ENCODE measurements at places on chromosomes 13 and 19.

- no peak for DNase-seq
These were observed 75.3 kb upstream of the SCEL start for GRCh38 chr13:77460195-77460594.

DNA sequence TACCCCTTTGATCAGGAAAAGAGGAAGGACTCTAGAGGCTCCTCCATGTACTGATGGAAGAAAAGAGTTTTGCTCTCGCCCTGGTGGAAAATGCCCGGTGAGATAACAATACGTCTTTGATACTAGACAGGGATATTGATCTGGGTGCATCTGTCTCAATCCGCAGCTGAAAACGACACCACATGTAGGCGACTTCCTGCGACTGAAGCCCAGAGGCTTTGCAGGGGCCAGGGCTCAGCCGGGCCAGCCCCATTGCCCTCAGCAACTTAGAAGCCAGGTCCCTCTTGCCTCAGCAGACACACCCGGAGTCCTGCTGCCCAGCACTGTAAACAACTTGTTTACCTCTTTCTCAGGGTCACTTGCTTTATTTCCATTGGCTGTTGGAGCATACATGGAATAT, 409.4 kb downstream of the IRS2 start:
- DNase-seq = no peak

DNA sequence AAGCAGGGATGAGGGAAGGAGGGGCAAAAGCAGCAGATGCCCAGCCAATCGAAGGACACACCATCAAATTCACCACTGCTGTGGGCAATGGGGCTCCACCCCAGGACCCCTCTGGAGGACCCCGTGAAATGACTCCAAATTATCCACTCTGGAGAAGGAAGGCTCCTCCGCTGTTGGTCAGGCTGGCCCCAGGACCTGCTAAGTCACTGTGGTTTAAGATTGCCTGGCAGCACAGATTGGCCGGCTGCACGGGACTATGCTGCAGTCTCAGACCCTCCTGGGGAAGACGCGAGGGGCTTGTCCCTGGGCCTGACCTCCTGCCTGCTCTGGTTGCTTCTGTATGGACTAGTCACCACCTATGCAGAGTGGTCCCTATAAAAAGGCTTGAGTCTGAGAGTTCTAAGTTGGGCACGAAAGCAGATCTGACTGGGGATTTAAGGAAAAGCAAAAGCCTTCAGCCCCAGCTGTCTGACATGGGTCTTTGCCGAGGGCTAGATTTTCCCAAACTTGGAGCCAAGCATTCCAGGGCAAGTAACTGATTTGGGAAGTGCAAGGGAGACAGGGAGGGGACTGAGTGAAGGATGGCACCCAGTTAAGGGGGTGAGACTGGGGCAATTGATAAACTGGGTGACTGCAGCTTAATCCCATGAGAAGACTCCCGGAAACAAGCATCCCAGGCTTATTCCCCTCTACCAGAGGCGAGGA, 91.7 kb downstream of the TSHZ3 start:
- DNase-seq = no peak

DNA sequence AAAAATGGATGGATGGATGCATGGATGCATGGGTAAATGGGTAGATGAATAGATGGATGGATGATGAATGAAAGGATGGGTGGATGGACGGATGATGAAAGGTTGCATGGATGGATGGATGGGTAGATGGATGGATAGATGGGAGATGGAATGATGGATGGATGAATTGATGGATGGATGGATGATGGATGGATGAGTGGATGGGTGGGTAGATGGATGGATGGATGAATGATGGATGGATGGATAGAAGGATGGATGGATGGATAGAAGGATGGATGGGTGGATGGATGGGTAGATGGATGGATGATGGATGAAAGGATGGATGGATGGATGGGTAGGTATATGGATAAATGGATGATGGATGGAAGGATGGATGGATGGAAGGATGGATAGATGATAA, 115.1 kb upstream of the LSM14A start:
- no peak for DNase-seq

DNA sequence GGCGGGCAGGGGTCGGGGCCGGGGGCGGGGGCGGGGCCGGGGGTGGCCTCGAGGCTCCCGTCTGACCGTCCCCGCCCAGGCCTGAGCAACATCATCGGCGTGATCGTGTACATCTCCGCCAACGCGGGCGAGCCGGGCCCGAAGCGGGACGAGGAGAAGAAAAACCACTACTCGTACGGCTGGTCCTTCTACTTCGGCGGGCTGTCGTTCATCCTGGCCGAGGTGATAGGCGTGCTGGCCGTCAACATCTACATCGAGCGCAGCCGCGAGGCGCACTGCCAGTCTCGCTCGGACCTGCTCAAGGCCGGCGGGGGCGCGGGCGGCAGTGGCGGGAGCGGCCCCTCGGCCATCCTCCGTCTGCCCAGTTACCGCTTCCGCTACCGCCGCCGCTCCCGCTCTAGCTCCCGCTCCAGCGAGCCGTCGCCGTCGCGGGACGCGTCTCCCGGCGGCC, 9.4 kb upstream of the CACNG6 start:
- peak; percentile 75 for DNase-seq

- DNase-seq = peak; percentile 42
These were observed 774 bp downstream of the SLC7A10 start for GRCh38 chr19:33224694-33225457.

- no peak for DNase-seq
These were observed 321.0 kb downstream of the DLEU7 start for GRCh38 chr13:50522506-50522905.

- no peak for DNase-seq
These were observed 78.6 kb upstream of the SIAH3 start for GRCh38 chr13:45930177-45930576.

- DNase-seq = no peak
These were observed 195.3 kb downstream of the LIG4 start for GRCh38 chr13:108020027-108020426.

DNA sequence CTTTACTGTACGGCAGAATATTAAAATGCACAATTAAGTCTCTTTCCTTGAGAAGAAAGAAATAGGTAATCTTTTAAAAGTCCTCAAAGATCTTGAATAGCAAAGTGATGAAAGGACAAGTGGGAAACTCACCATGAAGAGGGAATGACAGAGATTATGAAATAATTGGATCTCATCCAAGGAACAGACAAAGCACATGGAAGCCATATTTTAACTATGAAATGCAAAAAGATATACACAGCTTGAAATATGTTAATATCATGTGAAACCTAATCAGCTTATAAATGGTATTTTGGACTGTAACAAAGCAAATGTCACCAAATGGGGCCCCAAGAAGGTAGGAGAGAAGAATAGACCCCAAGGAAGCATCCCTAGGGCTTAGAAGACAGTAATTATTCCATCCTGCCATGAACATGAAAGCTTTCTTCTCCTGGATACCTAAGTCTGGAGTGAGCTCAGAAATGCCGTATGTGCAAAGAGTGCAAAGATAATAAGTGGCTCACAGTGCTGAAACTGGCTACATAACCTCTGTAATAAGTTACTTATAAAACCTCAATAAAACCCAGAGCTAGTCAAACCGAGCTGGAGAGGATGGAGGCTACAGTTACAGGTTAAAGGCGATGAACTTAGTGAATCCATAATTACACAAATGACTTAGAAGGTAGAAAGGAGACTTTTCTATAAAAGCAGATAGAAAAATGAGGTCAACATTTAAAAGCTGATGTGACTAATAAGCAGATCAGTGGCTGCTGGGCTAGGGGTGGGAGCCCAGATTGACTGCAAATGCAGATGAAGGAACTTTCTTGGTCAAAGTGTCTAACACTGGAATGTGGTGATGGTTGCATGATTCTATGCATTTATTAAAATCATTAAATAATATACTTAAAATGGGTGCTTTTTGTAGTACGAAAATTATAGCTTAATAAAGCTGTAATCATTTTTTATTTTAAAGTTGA, 34.4 kb downstream of the DCLK1 start:
- DNase-seq = no peak

GRCh38 chr13:79314652-79315051, 91.4 kb downstream of the RBM26 start:
- no peak for DNase-seq

DNA sequence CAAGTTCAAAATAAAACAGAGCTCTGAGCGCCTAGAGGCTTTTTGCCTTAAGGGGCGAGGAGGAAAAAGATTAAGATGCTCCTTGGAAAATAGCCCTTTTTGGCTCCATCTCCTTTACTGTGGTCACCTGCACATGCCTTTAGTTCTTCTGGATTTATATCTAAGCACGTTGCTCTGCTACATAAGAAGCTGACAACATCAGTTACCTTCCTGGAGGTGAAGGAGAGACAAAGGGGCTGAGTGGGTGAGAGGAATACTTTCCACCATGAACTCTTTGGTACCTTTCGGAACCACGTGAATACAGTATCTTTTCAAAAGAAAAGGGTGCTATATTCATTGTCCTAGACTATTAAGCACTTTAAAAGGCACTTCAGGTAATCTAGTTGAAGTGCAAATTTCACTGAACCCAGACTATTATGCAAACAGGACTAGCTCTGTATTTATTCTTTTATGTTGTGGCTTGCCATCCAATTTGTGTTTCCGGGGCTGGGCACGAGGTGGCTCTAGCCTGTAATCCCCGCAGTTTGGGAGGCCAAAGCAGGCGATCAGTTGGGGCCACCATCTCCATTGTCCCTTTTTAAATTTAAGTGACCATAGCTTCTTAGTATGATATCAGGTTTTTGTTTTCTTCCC, 201.5 kb downstream of the TM9SF2 start:
- DNase-seq = peak; percentile 55

GRCh38 chr19:40341601-40342482, 6.4 kb downstream of the C19orf47 start:
- DNase-seq = no peak

DNA sequence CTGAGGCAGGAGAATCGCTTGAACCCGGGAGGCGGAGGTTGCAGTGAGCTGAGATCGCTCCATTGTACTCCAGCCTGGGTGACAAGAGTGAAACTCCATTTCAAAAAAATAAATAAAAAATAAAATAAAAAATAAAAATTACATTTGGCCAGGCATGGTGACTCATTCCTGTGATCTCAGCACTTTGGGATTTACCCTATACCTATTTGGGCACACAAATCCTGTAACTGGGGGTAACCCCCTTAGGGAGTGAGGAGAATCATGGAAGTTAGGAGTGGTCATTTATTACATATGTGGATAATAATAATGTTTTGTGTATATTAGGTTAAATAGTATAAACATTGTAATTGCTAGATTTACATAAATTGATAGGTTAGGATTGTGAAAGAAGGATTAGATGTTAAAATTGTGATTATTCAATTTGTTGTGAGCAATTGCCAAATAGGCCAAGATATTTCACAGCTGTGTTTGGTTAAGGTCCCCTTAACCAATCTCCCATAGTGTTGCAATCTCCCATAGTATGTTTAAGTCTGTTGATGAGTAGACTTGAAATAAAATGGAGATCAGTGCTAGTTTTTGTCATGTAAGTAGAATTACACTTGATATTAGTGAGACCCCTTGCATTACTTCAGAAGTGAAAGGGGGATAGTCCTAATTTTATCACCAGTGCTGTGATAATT, 30.7 kb downstream of the ZNF844 start:
- no peak for DNase-seq

DNA sequence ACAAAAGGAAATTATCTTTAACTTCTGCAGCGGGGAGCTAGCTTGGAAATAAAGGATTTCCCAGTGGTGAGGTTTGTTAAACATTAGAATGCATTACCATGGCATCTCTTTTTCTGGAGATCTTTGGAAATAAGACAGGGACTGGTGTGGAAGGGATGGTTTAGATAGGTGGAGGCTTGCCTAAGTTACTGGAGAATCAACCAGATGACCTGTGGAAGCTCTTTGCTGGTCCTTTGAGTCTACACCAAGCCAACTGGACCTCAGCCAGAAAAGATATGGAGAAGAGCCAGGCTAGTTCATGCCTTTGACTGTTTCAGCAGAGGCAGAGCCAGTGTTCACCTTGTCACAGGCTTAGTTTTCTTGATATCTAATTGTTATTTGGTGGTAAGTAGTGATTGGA, 134.7 kb downstream of the KCNRG start:
- DNase-seq = no peak

GRCh38 chr13:22903925-22904324, 276.9 kb upstream of the SGCG start:
- DNase-seq = no peak
